ENCODE measurements at places on chromosomes 7 and 10.

- DNase-seq = no peak
Measured at GRCh38 chr10:14040787-14041631, 289.7 kb downstream of the FRMD4A start.

- no peak for DNase-seq
Measured at GRCh38 chr7:143120691-143121405, 11.0 kb upstream of the PIP start.

DNA sequence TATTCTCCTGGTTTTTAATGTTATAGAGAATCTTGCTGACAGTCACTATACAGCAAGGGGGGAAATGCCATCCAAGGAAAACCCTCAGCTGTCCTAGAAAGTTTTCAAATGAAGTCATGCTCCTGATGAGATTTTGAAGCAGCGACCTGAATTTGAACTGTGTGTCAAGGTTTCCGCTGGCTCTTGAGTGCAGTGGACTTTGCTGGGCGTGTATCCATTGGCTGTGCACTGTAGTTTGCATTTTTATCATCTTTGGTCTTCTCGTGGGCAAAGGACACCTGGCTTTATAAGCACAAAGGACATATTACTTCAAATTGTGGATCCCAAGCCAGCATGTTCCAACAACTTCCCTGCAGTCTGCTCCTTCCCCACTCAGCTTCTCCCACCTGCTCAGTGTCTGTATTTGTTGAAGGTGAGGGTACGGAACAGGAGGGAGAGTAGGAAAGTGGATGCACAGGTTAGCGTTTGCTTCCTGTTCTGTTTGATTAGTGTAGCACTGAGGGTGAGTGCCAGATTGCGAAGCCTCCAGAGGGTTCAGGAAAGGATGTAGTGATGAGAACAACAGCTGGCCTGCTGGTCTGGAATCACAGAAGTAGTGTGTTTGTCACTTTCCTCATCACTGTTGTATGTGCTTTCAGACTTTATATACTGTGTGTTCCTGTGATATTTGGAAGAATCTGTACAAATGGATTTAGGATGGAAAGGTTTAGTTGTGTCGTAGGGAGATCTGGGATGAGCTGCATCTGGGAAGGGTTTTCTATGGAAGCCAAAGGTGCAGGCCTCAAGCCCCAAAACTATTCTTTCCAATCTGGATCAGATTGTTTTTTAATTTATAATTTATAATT lies 204.8 kb downstream of the BMPER start:
- no peak for DNase-seq

GRCh38 chr7:150953061-150953997 lies 24.8 kb downstream of the KCNH2 start:
- DNase-seq = no peak

- no peak for DNase-seq
Measured at GRCh38 chr10:15220445-15220844, 52.0 kb upstream of the NMT2 start.

- no peak for DNase-seq
Measured at GRCh38 chr7:17640730-17641377, 299.4 kb downstream of the SNX13 start.

- no peak for DNase-seq
Measured at GRCh38 chr10:96560966-96561887, 25.6 kb downstream of the TM9SF3 start.

- DNase-seq = no peak
Measured at GRCh38 chr10:37700886-37701780, 156.3 kb downstream of the ZNF248 start.

DNA sequence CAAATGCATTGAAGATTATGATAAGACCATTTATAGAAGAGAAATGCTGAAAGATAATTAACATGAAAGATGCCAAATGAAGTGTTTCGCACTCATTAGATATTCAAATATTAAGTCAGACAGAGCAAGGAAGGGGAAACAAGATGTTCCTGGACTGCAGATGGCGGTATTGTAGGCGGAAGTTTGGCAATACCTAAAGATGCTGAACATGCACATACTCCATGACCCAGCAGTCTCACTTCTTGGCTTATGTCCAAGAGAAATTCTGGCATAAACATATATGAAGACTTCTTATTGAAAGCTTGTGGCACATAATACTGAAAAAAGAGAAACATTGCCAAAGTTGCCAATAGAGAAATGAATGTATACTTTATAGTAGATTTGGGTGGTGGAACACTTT lies 325.4 kb upstream of the SEMA3C start:
- no peak for DNase-seq

DNA sequence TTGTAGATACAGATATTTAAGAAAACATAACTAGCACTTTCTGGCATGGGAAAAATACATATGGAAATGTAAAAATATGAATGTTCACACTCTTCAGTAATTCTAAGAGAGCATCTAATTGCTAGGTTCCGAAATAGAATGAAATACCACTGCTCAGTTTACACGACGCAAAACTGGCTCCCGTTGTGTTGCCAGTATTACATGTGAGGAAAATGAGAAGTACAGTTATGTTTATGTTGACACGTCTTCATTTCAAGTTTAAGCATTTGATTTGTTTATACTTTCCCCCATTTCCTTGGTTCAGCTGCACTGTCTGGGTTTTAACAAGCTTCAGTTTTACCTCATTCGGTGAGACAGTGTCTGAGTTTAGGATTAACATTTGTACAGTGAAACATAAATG lies 275.8 kb upstream of the SEMA3D start:
- no peak for DNase-seq

GRCh38 chr10:77085344-77085743 lies 552.3 kb downstream of the KCNMA1 start:
- DNase-seq = no peak

DNA sequence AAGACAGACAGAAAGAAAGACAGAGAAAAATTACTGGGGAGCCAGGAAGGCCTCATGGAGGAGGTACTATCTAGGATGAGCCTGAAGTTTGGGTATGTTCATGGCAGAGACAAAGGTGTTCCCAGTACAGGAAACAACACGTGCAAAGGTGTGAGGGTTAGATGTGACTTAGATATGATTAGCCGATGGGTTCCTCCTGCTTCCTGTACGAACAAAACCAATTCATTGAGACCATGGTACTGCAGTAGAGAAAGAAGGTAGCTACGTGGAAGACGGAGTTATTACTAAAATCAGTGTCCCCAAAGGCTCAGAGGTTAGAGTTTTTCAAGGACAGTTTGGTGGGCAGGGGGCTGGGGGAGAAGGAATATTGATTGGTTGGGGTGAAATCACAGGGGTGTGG lies 55.2 kb upstream of the CHST3 start:
- DNase-seq = no peak

DNA sequence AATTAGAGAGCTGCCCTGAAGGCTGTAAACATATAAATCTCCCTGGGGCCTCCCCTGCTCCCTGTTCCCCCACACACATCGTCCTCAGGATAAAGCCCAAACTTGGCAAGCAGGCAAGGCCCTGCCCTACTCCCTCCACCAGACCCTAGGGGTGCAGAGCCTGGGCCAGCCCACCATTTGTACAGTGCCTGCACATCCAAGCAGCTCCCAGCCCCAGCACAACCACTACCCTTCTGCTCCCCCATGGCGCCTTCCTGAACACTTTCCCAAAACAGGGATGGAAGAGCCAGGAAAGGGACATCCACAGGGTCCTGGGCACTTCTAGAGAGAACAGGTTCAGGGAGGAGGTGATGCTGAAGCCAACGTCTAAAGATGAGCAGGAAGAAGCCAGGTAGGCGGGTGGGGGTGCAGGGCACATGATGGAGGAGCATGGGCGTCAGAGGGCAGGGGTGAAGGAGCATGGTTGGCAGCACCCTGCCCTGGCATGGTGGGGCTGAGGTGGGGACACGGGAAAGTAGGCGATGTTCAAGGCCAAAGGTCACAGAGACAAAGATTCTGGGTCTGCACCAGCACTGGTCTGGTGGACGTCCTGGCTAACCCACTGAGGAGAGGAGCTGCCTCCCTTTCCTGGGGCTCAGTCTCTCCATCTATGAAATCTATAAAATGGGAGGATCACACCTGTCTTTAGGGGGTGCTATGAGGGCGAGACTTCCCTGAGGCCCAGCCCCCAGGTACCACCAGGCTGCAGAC lies 140.6 kb downstream of the ARHGAP22 start:
- peak; percentile 26 for DNase-seq

- DNase-seq = no peak
Measured at GRCh38 chr7:27697861-27698430, 35.3 kb upstream of the HIBADH start.

GRCh38 chr7:55964261-55965099 lies at the start of gene NIPSNAP2:
Gene NIPSNAP2 (plus strand): TSS chr7:55964585. CDS start chr7:55964610, 25 bp downstream.
- peak; percentile 89 for DNase-seq

DNA sequence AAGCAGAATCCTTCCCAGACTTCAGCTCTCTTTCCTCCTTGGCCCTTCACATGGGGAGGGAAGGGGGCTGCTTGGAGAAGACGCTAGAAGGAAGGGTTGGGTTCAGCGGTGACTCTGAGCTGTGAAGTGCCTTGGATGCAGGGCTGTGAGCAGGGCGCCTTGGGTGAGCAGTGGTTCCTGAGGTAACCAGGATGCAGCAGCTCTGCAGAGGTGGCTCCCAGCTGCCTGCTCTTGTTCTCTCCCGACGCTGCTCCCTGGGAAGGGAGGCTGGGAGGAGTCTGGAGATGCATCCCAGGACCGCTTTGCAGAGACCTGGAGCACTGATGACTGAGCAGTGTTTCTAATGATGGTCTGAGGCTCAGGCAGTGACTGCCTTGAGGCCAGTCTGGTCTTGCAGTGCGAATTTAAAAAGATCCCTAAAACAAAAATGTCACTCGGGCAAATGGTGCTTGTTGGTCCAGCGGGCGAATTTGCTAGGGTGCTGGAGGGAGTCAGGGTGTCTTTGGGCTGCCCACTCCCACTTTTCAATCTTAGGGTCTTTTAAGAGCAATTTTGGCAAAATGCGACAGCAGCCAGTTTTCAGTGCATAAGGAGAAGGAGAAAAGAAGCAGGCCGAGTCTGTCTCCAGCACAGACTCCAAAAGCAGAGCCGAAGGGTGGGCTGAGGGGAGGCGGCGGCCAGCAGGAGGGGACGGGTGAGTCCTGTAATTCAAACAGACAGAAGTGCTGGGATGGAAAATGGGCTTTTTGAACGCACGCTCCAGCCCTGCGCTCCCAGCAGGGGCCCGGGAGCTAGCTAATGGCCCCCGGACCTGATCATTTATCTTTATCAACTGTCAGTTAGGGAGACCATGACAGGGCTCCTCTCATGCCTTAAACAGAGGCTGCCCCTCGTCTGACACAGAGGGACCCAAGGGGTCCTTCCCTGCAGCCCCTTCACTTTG lies 191.2 kb upstream of the SHH start:
- peak; percentile 48 for DNase-seq

GRCh38 chr7:101163279-101164070 lies 1.9 kb downstream of the VGF start:
- DNase-seq = no peak

GRCh38 chr10:176677-177076 lies 41.4 kb downstream of the ZMYND11 start:
- DNase-seq = no peak

DNA sequence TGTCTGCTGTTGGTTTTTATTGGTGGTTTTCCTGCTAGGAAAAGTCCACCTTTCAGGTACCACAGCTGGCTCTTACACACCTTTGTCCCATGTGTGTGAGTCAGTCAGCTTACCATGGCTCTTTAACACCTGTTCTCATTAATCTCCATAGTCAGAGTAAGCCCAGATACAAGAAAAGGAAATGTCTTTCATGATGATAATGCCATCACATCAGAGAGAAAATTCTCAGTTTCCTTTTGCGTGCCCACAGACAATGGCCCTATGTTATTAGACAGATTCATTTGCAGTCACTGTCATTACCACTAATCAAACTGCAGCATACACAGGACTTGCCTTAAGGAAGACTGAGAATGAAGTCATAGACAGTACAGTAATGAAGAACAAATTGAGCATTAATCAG lies 1583.6 kb upstream of the LRRTM3 start:
- DNase-seq = no peak

- no peak for DNase-seq
Measured at GRCh38 chr7:111086532-111086931, 4.4 kb upstream of the LRRN3 start.

DNA sequence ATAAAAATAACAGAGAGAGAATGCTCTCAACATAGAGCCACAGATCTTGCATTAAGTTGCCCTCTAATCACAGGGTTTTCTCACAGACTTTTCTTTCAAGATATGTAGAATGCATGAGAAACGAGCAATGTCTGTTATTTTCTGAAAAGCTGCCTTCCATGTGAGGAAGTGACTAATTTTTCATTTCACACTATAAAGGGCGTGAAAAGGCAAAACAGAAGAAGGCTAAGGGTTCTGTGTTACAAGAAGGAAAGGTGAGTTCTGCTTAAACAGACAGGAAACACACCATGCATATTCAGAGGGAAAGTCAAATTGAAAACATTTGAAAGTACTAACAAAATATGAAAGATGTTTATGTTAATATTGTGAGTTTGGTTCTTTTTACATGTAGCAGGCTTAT lies 189.2 kb downstream of the SEMA3D start:
- DNase-seq = no peak

DNA sequence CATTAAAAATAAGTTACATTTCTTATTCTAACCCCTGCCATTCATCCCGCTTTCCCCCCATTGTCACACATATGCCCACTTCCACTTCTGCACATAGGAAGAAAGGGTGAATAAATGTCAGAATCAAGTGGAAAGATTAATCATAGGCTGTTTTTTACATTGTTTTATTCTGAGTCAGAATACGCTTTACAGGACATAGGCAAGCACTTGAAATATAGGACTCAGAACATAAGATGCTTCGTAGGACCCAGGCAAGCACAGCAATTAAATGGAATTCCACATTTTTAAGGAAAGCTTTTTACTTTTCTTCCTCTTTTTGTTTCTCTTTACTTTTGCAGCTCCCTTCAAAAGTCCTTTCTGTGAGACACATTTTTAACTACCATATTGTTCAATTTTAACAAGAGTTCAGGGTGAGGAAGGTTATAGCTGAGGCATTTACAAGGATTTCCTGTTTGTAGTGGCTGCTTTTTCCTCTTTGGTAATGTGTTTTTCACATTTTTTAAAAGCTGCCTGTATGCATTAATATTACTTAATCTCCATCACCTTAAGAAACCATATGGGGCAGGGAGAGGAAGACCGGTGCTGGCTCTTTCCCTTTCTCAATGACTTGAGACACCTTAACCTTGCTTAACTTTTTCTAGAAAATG lies 130.0 kb downstream of the TES start:
- no peak for DNase-seq

DNA sequence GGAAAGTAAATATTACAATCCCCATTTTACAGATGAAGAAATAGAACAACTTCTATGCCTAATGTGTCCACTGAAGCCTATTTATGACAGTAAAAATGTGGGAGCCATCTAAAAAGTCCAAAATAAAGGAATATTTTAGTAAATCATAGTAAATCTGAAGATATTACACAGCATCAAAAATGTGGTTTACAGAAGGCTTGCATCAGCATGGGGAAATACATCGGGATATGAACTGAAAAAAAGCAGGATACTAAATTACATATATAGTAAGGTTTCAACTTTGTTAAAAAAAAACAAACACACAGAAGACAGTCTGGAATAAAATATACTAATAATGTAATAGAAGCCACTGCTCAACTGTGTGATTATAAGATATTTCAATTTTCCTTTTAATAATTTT lies 20.8 kb downstream of the CPA1 start:
- DNase-seq = no peak

DNA sequence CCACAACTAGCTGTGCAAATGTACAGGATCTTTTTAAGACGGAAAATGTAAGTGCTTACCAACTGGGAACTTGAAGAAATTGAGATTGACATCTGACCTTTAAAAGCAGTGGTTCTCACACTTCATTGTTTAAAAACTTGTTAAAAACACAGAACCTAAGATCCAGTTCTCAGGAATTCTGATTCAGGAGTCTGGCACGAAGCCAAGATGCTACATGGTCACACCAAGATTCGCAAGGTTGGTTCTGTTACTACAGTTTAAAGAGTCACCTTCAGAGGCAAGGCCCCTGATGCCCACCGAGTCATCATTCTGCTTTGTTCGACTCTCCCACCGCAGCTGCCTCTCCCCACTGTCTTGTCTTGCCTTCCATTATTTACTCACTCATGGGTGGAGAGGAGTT lies 113.3 kb downstream of the GLI3 start:
- DNase-seq = no peak

Measured in activated CD8-positive, alpha-beta memory T cell treated with anti-CD3 and anti-CD28 coated beads, Interleukin-2, amount 50 U/mL, for 48 hours (primary cell).